ENCODE measurements at places on chromosomes 1 and 21.

DNA sequence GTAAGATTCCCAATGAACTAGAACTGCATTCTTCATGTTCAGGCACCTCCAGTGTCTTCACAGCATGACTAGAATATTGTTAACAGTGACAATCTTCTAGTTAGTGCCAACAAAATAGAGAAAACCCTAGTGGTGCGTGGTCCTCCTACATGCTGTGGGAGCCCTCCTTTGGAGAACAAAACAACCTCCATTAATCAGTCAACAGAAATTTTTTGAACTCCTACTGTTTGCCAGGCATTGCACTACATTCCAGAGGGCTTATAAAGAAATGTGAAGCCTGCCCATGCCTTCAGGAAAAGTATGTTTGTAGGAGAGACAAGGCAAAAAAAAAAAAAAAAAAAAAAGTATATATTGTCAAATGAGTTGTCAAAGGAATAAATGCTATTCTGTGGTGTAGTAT, 252.7 kb downstream of the LRRC40 start:
- peak; percentile 60 for DNase-seq

GRCh38 chr1:203629016-203629506, 2.4 kb downstream of the ATP2B4 start:
- no peak for DNase-seq

GRCh38 chr1:59230622-59231021, 66.3 kb upstream of the FGGY start:
- peak; percentile 42 for DNase-seq

DNA sequence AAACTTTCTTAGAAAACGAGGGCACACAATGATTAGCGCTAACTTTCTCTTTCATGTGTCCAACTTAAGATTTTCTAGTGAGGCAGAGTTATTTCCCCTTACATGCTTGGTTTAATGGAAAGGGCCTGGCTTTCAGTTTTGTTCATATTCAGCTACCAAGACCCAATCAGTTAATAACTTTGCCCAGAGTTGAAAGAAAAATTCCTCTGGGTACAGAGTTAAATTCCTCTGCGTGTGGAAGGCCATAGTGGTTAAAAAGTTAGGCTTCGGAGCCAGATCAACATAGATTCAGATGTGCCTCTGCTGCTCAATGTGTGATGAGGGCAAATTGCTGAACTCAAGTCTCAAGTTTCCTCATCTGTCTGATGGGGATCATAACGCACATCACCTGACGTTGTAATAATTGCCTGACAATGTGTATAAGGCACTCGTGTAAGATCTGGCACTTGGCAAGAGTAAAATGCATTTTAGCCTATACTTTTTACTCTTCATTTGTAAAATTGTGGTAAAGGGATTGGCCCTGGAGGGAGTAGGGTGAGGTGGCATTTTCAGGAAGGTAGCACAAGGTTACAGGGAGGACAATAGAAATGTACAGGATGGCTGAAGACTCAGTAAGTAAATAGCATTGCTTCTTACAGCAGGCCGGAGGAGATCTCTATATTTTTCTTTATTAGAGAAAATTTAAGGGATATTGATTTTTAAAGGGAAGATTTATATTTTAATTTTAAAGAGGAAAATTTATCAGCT, 103.4 kb downstream of the ROR1 start:
- no peak for DNase-seq

DNA sequence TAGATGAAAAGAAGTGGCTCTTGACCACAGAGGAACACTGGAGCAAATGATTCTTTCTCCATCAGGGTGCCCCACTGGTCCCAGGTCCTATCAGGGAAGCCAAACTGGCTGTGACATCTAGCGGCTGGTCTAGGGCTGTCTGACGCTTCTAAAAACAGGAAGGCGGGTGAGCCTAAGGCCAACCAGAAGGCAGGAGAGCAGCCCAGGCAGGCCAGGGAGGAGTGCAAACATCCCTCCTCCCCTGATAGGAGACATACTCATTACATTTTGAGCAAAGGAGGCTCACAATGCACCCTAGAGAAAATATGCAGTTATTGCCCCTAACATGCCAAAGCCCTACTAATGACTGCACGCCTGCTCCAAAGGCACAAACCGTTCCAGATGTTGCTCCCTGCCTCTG, 10.4 kb upstream of the FOXE3 start:
- DNase-seq = no peak
